CD4-positive, alpha-beta T cell treated with Interleukin-12 subunit alpha and Interleukin-12 subunit beta, for 1 hour (primary cell): ENCODE measurements at places on chromosomes 3 and 15.

DNA sequence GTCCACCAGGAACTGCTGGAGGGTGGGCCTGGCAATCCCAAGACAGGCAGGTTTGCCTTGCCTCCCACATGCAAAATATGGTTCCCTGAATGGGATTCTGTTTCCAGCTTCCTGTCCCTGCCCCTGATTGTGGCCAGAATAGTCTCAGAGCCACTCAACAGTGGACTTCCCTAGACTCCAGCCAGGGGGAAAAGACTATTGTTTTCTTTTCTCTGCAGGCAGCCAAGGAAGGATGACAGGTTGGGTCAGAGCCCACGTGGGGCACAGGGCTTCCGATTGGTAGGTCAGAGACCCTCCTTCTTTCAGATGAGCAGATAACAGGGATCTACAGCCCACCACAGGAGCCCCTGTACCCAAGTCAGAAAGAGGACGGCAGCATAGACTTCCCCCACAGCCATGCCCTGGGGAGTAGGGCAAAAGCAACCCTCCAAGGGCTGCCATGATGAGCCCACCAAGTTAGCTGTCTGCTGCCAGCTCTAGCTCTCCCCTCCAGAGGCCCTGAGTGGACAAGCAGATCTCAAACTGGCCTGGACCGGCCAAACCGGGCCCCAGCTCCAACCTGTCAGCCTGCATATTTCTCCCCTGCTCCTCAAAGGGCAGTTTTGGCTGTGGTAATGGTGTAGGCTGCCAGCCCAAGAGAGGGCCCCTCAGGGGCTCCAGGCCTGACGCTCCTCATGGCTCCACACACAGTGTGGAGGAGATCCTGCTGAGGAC lies 6.4 kb downstream of the TLR9 start:
- no peak for DNase-seq

DNA sequence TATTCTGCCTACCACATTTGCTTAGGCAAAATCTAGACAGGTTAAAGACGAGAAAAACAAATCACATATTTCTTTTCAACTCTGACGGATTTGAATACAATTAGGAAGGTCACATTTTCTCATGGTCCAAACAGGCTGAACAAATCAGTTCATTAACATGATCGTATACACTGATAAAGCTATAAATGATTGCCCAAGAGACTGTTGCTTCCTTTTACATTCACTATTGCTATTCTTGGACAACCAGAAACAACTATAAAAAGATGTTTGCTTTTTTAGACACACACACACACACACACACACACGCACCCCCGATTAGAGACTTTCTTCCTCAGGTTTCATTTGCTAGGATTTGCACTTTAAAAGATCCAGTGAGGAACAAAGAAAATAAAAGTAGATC lies 122.3 kb upstream of the BHLHE40 start:
- no peak for DNase-seq

DNA sequence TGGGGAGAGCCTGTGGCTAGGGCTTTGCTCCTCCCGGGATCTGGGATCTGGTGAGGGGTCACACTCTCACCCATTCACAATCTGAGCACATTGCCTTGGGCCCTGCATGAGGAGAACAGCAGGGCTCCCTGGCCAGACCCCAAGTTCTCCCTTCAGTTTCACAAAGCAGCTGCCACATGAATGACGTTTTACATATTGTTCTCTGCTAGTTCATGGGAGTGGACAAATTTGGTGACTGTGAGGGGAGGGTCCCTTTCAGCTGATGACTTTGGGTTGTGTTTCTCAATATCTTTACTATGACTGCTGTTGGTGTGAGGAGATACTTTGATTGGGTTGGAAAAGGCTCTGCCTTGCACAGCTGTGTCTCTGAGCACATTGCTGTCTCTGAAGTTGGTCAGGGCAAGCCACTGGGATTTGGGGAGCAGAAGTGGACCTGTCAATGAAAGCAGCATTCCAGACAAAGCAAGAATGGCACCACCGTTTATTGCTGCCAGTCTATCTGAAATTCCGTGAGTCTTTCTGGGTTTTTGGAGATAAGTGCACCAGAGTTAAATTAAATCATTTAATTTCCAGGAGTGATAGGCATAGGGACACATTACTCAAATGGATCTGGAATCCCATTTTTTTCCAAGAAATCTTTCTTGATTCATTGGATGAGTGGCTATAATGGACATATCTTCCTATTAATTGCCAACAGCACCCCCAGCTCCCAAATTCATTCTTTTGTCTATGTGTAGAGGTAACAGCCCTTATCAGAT lies 10.3 kb downstream of the TIMP4 start:
- no peak for DNase-seq

DNA sequence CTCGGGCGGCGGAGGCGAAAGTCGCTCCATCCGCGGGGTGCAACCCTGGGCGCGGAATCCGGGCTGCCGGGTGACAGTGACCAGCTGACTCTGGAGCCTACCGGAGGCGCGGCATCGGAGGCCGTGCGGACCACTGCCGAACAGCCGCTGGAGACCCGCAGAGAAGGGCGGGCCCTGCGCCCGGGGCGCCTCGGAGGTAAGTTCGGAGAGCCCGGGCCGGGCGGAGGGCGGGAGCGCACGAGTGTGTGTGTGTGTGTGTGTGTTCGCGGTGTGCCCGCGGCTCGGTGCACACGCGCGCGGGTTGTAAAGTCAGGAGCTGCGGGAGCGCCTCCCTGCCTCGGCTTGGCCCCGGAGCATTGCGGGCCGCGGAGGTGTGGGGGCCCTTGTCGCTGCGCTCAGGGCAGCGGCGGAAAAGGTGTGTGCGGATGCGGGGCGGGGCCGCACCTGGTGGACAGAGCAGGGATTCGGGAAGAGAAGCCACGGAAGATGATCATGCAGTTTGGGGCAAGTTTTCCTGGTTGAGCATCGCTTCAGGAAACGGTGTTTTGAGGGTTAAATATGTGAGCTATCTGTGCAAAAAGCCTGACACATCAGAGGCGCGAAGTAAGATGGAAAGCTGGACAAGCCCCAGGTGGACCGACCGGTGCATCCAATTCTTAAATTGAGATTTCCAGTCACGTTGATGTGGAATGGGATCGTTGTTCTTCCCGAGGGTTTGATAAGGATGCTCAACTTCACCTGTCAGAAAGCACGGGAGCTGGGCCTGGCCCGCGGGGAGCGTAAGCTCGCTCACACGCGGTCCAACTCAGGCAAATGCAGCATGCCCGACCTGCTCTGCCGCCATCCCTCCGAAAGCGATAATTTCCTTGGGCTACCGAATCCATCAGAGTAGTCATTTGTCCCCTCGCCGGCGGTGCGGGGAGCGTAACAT lies 474 bp downstream of the MINAR1 start:
- DNase-seq = no peak

DNA sequence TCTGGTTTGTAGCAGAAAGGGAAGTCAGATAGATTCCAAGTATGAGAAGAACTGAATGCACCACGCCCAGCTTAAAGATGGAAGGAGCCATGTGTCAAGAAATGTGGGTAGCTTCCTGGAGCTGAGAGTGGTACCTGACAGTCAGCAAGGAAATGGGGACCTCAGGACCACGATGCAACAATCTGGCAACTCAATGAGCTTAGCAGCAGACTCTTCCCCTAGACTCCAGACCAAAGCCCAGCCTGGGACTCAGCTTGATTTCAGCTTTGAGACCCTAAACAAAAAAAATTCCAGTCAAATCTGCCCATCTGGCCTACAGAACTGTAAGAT lies 24.4 kb downstream of the MIX23 start:
- no peak for DNase-seq

GRCh38 chr3:49634736-49635135 lies 39.4 kb upstream of the APEH start:
- no peak for DNase-seq

- no peak for DNase-seq
Observed at GRCh38 chr3:120349855-120350125, 636 bp upstream of the LRRC58 start.

DNA sequence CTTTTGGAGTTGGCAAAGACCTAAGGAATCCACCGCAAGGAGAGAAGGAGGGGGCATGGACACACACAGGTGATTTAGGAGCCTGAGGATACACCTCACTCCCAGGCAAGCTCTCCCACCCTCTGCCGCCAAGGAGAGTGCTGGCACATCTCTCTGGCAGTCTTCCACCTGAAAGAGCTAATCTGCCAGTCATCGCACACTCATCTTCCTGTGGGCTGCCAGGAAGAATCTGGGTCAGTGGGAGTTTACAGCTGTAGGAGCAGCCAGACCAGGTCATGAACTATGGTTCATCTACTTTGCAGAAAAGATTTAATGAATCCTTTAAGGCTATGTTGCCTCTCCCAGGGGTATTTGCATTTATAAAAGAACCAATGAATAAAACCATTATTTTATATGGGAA lies 170.6 kb upstream of the TSC22D2 start:
- DNase-seq = no peak

- peak; percentile 58 for DNase-seq
Observed at GRCh38 chr3:177196008-177196455, 1.2 kb downstream of the TBL1XR1 start.

GRCh38 chr15:80747317-80748053 lies 31.7 kb upstream of the CEMIP start:
- no peak for DNase-seq

GRCh38 chr3:171270541-171270940 lies 189.7 kb downstream of the TNIK start:
- no peak for DNase-seq

DNA sequence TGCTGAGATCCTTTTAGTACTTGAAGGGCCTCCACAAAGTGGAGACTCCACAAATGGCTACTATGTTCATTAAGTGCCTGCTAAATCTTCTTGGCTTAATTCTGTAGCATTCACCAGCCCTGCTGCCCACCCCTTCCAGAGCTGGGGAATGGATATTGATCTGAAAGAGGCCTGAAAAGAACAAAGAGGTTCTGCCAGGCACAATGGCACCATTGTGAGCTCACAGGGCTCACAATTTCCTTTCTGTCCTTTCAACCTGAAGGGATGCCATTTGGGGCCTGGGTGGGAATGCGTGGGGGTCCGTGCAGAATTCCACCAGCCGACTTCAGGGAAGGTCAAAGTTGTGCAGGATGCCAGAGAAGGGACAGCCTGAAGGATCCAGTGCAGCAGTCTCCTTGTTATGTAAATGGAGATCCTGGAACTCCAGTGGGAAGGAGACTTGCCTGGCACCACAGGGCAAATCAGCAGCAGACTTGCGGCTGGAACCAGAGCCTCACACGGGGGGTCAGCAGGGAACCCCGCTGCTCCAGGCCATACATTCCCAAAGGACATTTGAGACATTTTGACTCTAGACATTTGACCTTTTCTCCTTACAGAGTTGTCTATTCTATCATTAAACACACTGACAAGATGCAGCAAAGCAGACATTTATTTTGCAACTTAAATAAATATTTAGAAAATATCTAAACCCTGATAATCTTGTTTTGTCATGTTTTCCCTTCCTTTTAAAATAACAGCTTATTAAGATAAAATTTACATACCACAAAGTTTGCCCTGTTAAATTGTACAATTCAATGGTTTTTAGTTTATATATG lies 21.5 kb upstream of the MORF4L1 start:
- DNase-seq = no peak

DNA sequence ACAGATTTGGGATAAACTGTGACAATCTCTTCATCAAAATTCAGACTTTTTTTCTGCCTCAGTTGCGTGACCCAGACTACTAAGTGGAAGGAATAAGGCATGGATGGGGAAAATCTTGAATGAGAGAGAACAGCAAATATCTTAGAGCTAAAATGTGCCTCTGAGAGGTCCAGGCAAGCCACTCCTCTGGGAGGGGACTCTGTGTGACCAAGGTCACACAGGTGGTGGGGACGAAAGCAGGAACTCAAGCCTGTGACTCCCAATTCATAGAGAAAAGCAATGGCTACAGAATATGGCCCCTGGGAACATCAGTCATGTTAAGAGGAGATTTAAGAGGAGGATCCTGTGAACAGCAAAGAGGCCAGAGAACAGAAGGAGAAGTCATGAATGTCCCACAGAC lies 268.1 kb downstream of the FOXP1 start:
- DNase-seq = no peak

DNA sequence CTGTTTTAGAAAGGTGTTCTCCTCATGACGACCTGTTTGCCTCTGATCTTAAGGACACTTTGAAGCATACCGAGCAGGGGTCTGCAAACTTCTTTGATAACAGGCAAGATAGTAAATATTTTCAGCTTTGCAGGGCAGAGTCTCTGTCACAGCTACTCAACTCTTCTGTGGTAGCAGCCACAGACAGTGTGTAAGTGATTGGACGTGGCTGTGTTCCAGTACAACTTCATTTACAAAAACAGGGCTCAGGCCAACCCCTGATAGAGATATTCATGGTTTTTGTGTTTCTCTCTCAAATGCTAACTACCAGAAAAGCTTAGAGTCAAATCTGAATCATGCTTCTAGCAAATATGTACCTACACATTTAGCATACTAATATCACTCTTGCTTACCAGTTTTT lies 51.5 kb downstream of the TGFBR2 start:
- peak; percentile 53 for DNase-seq
